ENCODE measurements at places on chromosomes 4 and X. TPM values are rescaled to one million over a fixed set of nuclear protein-coding genes. Genes with fewer than 3 reads are reported as not detected.

Gene PRDM8
- total RNA-seq = 3.5 TPM

Gene CENPE
- 1.6 TPM for total RNA-seq

Gene TCEAL2
- not detected for total RNA-seq

Gene NLRP2B
- not detected for total RNA-seq

Gene KCND1
- 5.0 TPM for total RNA-seq

Gene WDR1
- 122 TPM for total RNA-seq

Gene FAM9C
- not detected for total RNA-seq

Gene SYNPO2
- 9.0 TPM for total RNA-seq
